NCI-H2029 treated with DMSO at 0.1 percent for 48 hours (cell line): ENCODE measurements at places on chromosomes 6 and 20.

DNA sequence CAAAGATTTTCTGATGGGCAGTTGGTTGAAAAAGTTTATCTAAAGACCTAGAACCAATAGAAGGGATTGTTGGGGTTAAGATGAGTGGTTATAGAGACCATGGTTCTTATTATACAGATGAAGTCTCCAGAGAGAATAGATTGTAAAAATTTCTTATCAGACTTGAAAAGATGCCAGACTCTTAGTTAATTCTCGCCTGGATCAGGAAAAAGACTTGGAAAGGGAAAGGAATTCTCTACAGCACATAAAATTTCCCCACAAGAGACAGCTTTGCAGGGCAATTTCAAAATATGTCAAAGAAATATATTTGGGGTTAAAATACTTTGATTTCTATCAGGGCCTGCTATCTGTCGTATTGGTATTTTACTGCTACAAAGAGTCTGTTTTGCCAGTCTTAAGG lies 582.6 kb downstream of the UTRN start:
- DNase-seq: no peak

- no peak for DNase-seq
Observed at GRCh38 chr6:151147118-151147832, 92.5 kb upstream of the AKAP12 start.

GRCh38 chr6:85775883-85776282 lies 133.2 kb upstream of the SYNCRIP start:
- no peak for DNase-seq

DNA sequence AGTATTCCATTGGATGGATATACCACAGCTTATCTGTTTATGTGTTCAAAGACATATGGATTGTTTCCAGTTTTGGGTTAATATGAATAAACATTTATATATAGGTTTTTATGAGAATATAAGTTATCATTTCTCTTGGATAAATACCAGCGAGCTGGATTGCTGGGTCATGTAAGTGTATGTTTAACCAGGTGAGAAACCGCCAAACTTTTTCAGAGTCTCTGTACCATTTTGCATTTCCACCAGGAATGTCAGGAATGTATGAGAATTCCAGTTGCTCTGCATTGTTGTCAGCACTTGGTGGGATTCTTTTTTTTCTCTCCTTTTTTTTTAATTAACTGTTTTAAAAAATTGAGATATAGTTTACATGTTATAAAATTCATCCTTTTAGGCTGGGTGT lies 52.1 kb downstream of the PHF20 start:
- no peak for DNase-seq

DNA sequence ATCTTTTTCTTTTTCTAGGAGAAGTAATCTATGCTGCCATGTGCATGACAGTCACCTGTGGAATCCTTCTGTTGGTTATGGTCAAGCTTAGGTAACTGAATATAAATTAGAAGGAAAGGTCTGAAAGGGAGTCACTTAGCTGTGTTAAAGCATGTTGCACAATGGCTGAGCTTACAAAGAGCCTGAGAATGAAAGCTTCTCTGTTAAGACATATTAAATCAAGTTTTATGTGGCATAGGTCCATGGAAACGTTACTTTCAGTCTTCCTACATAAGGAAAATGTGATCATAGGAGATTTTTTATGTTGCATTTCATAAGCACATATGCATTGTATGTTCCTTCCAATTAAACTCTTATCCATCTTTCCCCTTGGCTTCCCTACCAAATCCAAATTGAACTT lies 72.1 kb downstream of the GFRAL start:
- DNase-seq: no peak

DNA sequence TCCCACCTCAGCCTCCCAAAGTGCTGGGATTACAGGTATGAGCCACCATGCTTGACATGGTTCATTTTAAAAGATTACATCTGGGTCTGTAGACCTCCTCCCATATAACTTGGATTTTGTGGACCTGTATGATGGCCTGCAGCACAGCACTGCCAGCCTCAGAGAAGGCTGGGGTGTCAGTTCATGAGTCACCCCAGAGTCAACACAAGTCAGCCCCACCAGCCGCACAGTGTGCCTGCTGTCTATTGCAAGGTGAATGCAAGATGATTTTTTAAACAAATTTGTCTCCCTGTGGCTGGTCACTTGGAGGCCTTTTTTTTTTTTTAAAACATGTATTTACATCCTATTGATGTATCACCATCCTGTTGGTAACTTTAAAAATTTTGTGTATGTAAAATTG lies 76.7 kb downstream of the RREB1 start:
- no peak for DNase-seq

DNA sequence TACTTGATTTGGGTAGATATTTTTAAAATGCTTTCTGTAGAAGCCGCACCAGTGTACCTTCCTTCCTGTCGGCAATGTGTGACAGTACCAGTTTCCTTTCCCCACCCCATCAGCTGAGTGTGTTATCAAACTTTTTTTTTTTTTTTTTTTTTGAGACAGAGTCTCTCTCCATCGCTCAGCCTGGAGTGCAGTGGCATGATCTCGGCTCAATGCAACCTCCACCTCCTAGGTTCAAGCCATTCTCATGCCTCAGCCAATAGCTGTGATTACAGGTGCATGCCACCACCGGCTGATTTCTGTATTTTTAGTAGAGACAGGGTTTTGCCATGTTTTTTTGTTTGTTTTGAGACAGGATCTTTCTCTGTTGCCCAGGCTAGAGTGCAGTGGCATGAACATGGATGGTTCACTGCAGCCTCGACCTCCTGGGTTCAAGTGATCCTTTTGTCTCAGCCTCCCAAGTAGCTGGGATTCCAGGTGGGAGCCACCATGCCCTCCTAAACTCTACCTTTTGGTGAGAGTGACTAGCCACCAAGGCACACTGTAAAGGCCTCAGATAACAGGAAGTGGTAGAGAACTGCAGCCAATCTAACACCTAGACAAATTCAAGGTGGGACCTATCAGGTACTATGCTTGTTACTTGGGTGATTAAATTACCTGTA lies 26.5 kb upstream of the ZBTB22 start:
- no peak for DNase-seq

DNA sequence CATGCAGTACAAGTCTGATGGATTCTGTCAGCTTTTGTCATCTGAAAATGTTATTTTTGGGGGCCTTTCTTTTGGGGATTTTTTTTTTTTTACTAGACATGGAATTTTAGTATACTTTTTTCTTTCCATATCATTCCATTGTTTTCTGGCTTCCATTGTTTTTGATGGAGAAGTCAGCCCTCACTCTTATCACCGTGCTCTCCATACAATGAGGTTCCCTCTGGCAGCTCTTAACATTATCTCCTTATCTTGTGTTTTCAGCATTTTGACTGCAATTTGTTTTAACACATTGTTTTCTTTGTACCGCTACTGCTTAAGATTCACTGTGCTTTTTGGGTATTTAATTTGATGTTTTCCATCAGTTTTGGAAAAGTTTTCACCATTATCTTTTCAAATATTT lies 191.5 kb upstream of the AGPAT4 start:
- no peak for DNase-seq

- no peak for DNase-seq
Observed at GRCh38 chr6:75409928-75410327, 83.7 kb downstream of the FILIP1 start.
